Chondrocyte (in vitro differentiated cells): ENCODE measurements at places on chromosomes 11 and 22. TPM values are rescaled to one million over a fixed set of nuclear protein-coding genes. Genes with fewer than 3 reads are reported as not detected.

DNA sequence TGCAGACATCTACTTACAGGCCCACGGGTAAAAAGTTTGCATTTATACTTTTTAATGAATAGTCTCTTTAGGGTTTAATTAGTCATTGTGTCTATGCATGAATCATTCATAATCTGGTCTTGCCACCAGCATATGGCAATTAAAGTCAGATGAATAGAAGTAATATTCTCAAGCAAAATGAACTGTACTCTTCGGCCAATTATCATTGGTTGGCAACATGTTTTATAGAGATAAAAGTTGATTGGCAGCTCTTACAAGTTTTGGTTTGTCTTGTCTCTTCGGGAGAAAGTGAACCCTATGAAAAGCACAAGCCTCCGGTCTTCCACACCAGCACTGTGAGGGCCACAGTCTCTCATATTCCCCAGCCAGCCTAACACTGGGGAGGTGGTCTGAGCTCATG lies 97.8 kb downstream of the OSBP2 start:
- H3K36me3 ChIP-seq, result no peaks in the 10 kb centered on the region
- H3K4me3 ChIP-seq, result no peak overlapping the region
- no peak overlapping the region for H3K27ac ChIP-seq
- no peaks in the 10 kb centered on the region for H3K4me1 ChIP-seq

- H3K4me3 ChIP-seq, result peak overlapping the region; percentile 92
- peak; percentile 90 for DNase-seq
- peak overlapping the region; percentile 36 for H3K27ac ChIP-seq
- H3K4me1 ChIP-seq, result peaks cover 60% of the 10 kb centered on the region
- H3K36me3 ChIP-seq, result peaks cover 27% of the 10 kb centered on the region
These were observed 3.2 kb downstream of the IFITM10 start for GRCh38 chr11:1746956-1747752.

DNA sequence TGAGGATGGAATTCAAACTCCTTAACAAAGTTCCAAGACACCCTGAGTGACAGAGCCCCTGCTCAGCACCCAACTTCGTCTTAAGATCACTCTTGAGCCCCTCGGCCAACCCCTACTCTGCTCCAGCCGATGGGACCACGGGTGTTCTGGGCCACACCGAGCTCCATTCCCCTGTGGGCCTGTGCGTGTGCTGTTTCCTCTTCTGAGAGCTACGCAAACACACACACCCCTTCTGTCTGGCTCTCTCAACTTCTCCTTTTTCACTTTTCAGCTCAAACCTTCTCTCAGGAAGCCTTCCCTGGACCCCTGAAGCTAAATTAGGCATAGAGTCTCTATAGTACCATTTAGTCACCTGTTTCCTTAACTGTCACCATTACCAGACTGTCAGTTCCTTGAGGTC lies 37.5 kb upstream of the NNMT start:
- peak overlapping the region; percentile 77 for H3K27ac ChIP-seq
- no peak for DNase-seq
- peaks cover 2% of the 10 kb centered on the region for H3K27me3 ChIP-seq
- H3K4me1 ChIP-seq, result peaks cover 36% of the 10 kb centered on the region
- peaks cover 6% of the 10 kb centered on the region for H3K36me3 ChIP-seq

The TRIM49 gene
- total RNA-seq, result not detected in 3 replicates

The OR52I1 gene
- total RNA-seq, result not detected in 3 replicates

GRCh38 chr22:42560781-42561180 lies 7.0 kb downstream of the SERHL2 start:
- no peak overlapping the region for H3K4me3 ChIP-seq
- DNase-seq, result no peak
- no peaks in the 10 kb centered on the region for H3K4me1 ChIP-seq
- no peaks in the 10 kb centered on the region for H3K27me3 ChIP-seq
- H3K27ac ChIP-seq, result no peak overlapping the region
- no peaks in the 10 kb centered on the region for H3K36me3 ChIP-seq

DNA sequence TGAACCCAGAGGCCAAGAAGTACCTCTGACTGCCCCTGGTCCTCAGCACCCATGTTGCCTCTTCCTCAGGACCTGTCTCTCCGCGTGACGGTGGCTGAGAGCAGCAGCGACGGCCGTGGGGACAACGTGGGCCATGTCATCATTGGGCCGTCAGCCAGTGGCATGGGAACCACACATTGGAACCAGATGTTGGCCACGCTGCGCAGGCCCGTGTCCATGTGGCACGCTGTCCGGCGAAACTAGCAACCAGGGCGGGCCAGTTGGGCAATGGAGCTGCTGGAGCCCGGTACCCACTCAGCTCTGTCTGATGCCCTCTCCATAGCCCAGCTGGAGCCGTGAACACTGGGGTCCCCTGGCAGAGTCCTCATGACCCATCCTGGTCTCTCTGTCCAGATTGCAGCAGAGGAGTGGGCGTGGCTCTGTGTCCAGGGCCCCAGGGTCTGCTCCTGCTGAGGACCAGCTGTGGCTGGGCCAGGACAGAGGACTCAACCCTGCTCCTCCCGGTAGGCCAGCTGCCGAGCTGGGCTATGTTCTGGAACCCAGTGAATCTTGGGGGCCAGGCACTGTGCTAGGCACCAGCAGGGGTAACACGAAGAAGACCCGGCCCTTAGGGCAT lies 8.0 kb upstream of the RHOD start:
- peaks cover 3% of the 10 kb centered on the region for H3K36me3 ChIP-seq

DNA sequence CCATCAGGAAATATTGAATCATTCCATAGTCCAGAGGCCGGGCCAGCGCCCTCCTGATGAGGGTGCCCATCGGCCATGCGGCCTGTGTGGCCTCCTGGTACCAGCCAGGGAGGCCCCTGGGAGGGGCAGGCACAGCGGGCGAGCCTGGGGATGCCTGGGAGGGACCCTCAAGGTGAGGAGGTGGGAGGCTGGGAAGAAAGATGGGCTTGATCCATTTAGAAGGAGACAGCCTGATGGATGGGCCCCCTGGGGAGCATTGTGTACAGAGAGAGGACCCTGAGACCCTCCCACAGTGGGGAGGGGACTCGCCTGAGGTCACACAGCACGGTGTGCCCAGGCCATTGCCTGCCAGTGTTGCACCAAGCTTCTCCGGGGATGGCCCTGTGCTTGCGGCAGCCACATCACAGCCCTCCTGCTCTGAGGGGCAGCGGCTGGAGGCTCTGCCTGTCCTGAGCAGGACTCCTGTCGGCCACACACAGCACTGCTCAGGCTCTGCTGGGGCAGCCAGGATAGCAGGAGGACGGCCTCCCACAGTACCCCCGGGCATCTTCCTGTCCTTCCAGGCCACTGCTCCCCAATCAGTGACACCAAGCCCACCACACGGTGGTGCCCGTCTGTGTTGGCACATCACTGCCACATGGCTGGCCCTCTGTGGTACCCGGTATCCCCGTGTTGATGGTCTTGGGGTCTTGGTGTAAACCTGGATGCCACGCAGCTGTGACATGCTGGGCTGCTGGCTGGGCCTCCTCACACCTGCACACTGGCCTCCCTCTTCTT lies 290.0 kb downstream of the TBC1D22A start:
- no peaks in the 10 kb centered on the region for H3K27me3 ChIP-seq
- peaks cover 2% of the 10 kb centered on the region for H3K36me3 ChIP-seq
- peaks cover 15% of the 10 kb centered on the region for H3K4me1 ChIP-seq
- H3K4me3 ChIP-seq, result no peak overlapping the region
- peak; percentile 72 for DNase-seq
- H3K27ac ChIP-seq, result no peak overlapping the region

GRCh38 chr11:11531131-11531908 lies 90.5 kb downstream of the GALNT18 start:
- no peak overlapping the region for H3K4me3 ChIP-seq
- H3K27ac ChIP-seq, result peak overlapping the region; percentile 6
- H3K36me3 ChIP-seq, result peaks cover 3% of the 10 kb centered on the region
- no peak for DNase-seq

The DLG2 gene
- 1.3 to 4.9 TPM (median 2.2 TPM) in 3 replicates for total RNA-seq

The DBX1 gene
- total RNA-seq, result not detected in 3 replicates

The TRIM48 gene
- total RNA-seq, result not detected in 3 replicates

DNA sequence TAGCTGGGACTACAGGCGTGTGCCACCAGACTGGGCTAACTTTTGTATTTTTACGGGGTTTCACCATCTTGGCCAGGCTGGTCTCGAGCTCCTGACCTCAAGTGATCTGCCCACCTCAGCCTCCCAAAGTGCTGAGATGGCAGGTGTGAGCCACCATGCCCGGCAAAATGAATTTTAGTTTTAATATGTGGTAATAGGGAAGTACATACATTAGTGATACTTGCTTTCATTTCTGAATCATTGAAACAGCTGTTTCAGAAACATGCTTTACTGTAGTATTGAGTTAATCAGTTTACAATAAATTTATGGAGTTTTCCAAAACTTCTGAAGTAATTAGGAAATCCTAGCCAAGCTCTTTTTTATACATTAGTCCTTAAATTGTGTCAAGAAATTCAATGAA lies 15.6 kb downstream of the PCF11 start:
- no peak overlapping the region for H3K4me3 ChIP-seq
- DNase-seq, result no peak
- no peak overlapping the region for H3K27ac ChIP-seq
- H3K4me1 ChIP-seq, result peaks cover 48% of the 10 kb centered on the region

GRCh38 chr11:34198523-34198922 lies 93.1 kb downstream of the NAT10 start:
- no peak for DNase-seq
- no peak overlapping the region for H3K4me3 ChIP-seq
- H3K27me3 ChIP-seq, result no peaks in the 10 kb centered on the region
- peaks cover 10% of the 10 kb centered on the region for H3K4me1 ChIP-seq
- no peak overlapping the region for H3K27ac ChIP-seq

The TRPC6 gene
- total RNA-seq, result 0.36 to 0.47 TPM (median 0.46 TPM) in 3 replicates

The KCNJ5 gene
- 0.15 to 0.18 TPM in 2 of 3 replicates, not detected in the other for total RNA-seq

DNA sequence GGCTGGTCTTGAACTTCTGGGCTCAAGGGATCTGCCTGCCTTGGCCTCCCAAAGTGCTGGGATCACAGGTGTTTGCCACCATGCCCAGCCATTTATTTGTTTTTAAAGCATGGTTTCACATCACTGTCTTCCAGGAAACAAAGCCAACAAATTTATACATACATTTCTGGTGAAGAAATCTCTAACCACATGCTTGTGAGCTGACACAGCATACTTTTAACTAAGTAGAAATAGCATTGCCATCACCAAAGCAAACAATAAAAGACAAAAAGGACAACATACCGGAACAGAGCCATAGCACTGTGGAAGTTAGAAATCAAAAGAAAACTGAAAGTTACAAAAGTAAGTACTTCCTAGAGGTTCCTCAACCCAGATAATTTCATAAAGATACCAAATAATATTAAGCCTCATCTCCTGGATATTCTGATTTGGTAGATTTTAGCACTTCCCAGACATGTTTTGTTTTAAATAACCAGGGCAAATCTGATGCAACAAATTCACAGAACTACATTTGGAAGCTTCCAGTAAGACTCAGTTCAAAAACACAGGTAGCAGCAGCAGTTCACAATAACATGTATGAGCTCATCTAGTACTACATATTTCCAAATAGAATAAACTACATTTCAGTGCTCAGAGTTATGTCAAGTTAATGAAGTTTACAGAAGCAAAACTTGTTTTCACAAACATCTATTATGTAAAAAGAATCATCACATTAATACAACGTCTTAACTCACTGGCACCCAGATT lies 70.6 kb downstream of the RRAS2 start:
- peaks cover 24% of the 10 kb centered on the region for H3K36me3 ChIP-seq
- peak overlapping the region; percentile 20 for H3K4me3 ChIP-seq
- H3K4me1 ChIP-seq, result peaks cover 20% of the 10 kb centered on the region

GRCh38 chr11:46216019-46216764 lies 61.3 kb upstream of the CREB3L1 start:
- no peak overlapping the region for H3K27ac ChIP-seq
- no peaks in the 10 kb centered on the region for H3K4me1 ChIP-seq
- no peak for DNase-seq
